ENCODE measurements at places on chromosomes 13 and 19.

DNA sequence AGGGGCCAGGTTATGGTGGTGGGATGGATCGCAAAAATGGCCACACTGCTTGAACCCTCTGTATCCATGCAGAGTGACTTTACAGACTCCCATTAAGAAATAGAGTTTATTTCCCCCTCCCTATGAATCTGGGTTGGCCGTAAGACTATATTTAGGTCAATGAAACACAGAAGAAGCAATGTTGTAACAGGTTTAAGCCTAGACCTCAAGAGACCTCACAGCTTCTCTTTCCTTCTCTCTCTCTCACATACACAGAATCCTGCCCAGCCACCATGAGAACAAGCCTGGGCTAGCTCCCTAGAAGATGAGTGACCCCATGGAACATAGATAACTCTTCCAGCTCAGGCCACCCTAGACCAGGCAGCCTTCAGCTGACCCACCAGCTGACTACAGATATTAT is 21.0 kb upstream of the FBL start:
- no peak for DNase-seq

- DNase-seq: no peak
Measured at GRCh38 chr13:106302011-106302410, 233.5 kb downstream of the EFNB2 start.

DNA sequence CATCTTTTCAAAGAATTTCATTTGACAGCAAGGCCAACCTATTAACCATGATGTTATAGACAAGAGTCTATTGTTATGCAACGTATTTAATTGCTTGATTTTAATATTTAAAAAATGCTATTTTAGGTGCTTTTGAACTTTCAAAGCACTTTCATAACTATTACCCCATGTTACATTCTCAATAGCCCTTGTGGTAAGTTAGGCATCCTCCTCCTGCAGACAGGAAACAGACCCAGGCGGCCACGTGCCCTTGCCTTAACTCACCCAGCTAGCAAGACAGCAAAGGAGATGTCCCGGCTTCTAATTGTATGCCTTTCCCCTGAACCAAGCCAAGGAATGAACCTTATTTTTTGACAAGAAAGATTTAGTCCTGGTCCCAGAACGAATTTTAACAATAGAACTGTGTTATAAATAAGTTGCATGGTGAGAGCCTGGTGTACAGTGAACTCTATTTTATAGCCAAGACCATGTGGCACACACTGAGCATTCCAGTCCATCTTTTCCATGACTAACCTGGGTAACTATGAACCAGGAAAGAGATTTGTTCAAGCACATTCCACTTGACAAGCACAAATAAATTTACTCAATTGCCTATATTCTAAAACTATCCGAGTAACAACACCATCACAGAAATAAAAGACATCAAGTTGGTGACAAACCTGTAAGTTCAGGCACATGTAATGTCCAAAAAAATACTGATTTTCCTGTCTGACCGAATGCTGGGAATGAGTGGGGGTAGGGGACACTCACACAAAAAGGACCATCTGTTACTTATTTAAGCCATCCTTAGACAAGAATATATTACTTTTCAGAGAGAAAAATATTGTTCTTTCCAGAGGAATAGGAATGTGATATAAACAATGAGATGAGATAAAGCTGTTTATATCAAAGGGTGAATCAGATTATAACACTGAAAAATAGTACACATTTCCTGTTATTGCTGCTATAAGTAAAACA is 163.0 kb downstream of the EFNB2 start:
- DNase-seq: no peak

DNA sequence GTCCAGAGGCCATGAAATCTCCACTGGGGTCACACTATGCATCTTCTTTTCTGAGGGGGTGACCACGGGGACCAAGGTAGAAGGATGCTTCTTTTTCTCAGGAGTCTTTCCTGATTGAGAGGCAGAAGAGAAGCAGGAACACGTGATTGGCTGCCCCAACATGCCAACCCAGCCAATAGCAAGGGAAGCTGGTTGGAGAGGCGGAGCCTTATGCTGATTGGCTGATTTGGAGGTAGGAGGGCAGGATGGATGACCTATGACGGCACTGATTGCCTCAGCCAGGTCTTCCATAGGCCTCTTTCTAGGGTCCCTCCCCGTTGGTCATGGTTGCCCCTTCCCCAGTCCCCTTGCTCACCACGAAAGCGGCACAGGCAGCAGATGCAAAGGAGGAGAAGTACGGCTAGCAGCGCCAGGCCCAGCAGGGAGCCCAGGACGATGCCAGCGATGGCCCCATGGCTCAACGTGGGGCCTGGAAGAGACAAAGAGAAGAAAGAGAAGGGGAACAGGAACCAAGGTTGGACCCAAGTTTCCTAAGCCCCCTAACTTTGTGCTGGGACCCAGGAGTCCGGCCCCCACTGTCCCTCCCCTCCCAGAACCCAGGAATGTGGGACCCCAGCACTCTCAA is 8.0 kb downstream of the VSIG10L start:
- DNase-seq: peak; percentile 59

GRCh38 chr19:29623726-29624488 is 17.8 kb downstream of the POP4 start:
- no peak for DNase-seq

DNA sequence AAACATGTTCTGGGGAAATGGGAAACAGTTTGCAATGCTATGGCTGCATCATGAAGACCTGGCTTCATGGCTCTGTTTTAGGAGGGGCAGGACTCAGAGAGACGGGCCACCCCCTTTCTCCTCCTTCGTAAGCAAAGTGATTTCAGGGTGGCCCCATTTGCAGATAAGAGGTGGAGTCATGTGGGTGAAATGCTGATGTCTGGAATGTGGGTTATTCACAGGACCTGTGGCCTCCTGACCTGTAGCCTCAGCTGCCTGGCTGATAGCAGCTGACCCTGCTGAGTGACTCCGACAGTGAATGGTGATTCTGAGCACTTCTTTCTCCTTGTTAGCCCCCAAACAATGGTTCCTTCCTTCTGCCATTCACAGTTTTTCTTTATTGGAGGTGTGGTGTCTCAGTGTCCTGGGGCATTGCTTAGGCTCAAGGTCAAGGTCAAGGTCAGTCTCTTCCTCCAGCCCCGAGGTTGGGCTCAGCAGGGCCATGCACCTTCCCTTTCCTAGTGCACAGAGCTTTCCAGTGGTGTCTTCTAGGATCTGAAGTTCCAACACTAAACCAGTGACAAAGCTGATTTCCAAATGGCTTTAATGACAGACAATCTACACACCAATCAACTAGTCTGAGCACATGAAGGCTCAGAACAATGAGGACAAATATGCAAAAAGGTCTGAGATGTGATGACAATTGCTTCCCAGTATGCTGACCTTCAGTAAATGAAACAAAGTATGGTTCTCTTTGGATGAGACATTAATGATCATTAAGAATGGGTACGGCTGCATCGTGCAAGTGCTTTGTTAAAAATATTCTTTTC is 49.6 kb upstream of the ANKRD10 start:
- DNase-seq: no peak

DNA sequence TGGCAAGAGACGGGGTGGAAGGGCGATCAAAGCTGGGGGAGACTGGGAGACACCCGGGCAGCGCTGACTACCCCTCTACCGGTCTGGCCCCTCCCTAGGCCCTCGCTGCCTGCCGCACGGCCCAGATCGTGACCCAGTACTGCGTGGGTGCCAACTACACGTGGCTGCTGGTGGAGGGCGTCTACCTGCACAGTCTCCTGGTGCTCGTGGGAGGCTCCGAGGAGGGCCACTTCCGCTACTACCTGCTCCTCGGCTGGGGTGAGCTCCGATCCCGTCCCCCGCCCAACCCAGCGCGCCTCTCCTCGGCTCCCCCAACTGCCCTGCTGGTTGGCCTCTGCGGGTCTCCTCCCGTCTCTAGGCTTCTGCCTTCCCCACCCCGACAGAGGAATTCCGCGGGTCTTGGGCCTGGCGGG is 8.8 kb downstream of the GIPR start:
- no peak for DNase-seq

GRCh38 chr19:3142292-3142670 is 6.4 kb downstream of the GNA15 start:
- no peak for DNase-seq

DNA sequence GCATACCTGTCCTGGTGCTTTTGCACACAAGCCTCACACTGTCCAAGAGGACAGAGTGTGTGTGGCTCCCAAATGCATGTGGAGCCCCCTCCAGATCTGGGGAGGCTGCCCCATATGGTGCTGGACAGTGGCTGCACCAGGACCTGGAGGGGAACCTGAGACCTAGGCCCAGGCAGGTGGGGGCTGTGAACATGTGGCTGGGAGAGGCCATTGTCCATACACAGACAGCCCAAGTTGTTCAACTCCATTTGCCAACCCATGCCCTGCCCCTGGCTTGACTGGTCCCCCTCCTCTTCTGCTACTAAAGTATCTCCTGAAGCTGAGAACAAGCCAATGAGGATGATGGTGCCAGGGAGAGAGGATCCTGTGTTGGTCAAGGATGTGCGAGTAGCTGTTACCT is 94.0 kb downstream of the ING1 start:
- DNase-seq: no peak
